ENCODE measurements at places on chromosomes 5 and 9.

DNA sequence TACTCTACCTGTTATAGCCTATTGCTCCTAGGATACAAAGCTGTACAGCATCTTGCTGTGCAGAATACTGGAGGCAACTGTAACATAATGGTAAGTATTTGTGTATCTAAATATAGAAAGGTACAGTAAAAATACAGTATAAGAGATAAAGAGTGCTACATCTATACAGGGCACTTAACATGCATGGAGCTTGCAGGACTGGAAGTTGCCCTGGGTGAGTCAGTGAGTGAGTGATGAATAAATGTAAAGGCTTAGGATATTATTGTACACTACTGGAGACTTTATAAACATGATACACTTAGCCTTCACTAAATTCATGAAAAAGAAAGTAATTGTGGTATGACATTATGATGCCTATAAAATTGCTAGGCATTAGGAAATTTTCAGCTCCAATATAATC is 65.5 kb upstream of the OSMR start:
- no peak for DNase-seq

- no peak for DNase-seq
Observed at GRCh38 chr9:68702493-68702892, 2.5 kb upstream of the PIP5K1B start.

- no peak for DNase-seq
Observed at GRCh38 chr9:138083873-138084272, 206.3 kb downstream of the CACNA1B start.

DNA sequence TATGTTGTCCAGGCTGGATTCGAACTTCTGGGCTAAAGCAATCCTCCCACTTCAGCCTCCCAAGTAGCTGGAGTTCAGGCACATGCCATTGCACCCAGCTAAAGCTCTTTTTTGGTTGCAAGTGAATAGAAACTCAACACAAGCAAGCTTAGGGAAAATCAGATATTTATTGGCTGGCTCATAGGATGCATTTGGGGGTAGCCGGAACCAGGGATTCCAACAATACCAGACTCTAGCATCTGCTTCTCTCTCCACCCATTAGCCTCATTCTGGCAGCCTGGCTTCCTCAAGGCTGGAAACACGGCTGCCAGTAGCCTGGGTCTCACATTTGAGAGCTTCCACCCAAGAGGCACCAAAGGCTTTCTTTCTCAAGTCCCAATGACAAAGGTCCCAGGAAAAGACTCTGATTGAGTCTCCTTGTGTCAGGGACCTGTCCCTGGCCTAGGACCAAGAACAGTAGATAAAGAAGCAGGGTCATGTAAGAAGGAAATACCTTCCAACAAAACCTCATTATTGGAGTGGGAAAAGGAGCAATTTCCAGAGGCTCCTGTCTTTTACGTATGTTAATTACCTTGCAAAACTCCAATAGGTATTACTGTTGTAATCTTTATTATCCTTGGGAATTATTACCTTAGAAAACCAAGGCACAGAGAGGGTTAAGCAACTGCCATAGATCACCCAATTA is 23.0 kb upstream of the B4GALT1 start:
- no peak for DNase-seq

DNA sequence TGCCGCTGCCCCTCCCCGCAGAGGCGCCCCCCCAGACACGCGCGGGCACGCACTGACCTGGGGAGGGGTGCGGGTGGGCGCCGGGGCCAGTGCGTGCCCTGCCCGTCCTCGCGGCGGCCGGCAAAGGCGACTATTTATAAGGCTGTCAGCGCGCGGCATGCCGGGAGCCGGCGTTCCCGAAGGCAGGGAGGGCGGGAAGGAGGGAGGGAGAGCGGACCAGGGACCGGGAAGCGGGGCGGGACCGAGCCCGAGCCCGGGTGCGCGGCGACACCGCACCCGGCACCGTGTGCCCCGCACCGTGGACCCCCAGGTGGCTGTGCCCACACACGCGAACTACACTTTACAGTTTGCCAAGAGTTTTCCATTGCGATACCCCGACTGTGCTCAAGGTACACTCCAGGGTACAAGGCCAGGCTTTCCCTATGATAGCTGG is at the start of gene AK1:
Gene AK1, minus strand, starts transcription at position 110 of the 433 bp plus-strand sequence. CDS start 3,058 bp downstream, outside the sequence.
- DNase-seq: no peak

GRCh38 chr5:73160239-73160671 is 12.7 kb upstream of the TMEM174 start:
- DNase-seq: no peak

DNA sequence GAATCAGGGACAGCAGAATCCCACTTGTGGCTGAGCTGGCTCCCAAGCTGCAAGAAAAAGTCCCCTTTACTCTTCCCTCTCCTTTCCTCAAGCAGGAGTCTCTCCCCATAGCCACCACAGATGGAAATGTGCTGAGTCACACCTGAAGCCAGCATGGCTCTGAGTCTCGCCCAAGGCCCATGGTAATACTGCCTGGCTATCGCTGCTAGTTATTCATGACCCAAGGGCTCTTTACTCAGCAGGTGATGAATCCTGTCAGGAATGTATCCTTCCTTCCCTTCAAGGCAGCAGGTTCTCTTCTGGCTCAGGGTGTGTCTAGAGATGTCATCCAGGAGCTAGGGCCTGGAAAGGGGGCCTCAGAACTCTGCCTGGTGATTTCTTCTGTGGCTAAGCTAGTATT is 403.3 kb upstream of the PTPRD start:
- peak; percentile 61 for DNase-seq

GRCh38 chr9:69871118-69871834 is 50.7 kb downstream of the CFAP95 start:
- DNase-seq: no peak

GRCh38 chr5:151622367-151623088 is 31.4 kb upstream of the FAT2 start:
- DNase-seq: no peak

DNA sequence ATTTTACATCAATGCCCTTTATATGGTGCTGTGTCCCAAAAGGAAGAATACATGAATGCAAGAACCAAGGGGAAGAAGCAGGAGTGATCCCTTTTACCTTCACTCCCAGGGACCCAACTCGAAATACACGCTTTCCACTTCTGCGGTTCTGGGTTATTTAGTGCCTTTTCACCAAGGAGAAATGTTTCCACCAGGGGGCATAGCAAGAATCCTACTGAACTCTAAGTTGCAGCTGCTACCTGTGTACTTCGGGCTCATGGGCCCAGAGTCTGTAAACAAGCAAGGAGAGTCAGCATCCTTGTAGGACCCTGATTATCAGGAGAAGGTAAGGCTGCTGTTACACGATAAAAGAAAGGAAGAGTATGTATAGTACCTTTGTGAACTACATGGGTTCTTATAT is 45.7 kb downstream of the DPYSL3 start:
- DNase-seq: peak; percentile 63

DNA sequence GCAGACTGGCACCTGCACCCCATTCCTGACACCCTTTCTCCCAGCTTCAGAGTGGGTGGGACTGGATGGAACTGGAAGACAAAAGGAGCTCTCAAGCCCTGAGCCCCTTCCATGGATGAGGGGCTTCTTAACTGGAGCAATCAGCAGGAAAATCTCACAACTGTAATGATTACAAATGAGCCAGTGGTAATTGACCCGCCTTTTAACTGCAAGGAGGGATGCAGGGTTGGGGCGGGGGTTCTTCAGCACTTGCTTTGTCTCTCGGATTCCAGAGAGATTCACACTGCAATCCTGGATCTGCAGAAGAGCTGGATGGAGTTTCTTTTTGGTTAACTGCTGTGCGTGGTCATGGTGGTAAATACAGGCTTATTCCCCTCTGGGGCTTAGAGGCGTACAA is 160.1 kb upstream of the SHB start:
- peak; percentile 61 for DNase-seq

DNA sequence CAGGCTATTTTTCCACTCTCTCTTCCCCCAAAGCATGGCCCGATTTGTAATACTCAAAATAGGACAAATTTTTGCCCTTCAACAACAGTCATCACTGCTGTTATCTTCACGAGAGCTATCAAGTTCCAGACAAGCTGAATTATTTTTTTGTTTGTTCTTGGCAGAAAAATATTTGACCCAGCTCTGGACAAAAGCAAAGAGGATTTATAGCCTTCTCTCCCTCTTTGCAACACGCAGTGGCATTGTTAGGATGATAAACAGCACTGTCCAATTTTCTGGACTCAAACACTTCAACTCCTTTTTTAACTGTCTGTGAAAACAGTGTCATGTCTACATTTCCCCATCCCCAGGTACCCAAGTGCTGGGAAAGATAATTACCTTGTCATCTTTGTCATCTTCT is 160.3 kb downstream of the SLF1 start:
- no peak for DNase-seq

- no peak for DNase-seq
Observed at GRCh38 chr9:130198501-130199179, 26.4 kb downstream of the NCS1 start.

DNA sequence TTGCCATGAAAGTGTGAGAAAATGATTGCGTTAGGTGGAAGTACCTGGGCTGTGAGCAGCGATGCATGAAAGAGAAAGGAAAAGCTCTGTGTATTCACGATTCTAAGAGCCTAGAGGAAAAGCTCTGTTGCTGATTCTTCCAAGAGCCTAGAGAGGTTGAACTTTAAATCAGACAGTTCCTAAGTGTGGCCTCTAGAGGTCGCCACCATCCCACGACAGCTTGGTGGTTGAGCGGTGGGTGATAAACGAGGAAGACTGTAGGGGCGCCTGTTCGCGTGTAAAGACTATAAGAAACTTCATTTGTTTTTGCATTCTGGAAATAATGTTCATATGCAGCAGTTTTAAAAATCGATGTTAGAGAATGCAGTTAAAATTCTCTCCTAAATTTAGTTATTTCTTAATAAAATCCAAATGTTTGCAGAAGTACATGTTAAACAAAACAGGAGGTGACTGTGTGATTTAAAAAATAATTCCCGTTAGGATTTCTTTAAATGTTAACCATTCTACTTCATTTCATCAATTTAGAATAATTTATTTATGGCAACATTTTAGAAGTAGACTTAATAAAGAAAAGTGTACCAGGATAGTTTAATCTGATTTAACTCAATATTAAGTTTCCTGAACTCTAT is 107.7 kb downstream of the TENT4A start:
- peak; percentile 79 for DNase-seq

- no peak for DNase-seq
Observed at GRCh38 chr9:133394687-133395271, 18.6 kb downstream of the STKLD1 start.

- DNase-seq: no peak
Observed at GRCh38 chr5:11617080-11617479, 287.2 kb downstream of the CTNND2 start.

All from ELF-1 (cell line).